Effector memory CD8-positive, alpha-beta T cell (primary cell): ENCODE measurements at places on chromosomes 3 and 15.
A peak's percentile ranks its signal among the peaks of the same experiment; 100 is the strongest.

DNA sequence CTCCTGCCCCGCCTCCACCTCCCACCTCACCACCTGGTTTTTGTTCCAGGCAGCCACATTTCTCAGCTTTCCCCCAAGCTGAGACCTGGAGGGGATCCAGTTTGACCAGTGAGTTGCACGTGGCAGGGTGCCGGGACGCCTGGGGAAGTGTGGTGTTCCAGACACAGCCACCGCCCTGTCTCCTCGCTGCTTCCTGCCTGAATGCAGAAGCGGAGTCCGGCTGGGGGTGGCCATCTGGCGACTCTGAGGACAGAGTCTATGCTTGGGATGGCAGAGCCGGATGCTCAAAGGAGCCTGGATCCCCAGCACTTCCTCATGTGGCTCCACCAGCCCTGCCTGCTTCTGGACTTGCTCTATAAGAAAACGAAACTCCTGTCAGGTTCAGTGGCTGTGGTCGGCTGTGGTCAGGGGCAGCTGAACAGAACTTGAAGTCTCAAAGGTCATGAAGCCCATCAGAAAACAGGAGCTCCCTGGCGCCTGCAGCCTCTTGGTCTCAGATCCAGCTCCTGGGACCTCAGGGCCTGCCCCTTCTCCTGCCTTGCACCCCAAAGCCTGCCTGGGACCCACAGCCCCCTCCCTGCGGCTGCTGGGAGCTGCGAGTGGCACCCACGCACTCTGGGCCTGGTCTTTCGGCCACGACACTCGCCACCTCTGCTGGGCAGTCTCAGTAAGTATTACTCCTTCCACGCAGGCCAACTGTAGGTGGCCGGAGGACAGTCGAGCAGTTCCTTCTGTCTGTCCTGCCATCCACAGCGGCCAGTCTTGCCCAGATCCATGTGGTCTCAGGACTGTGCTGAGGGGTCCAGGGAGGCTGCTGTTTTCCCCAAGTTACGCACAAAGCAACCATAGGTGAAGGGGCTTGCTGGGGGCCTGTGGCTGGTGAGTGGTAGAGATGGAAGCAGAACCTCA lies 112.8 kb upstream of the MEF2A start:
- DNase-seq = no peak

GRCh38 chr3:87179642-87180041 lies 47.5 kb upstream of the CHMP2B start:
- no peak for DNase-seq

DNA sequence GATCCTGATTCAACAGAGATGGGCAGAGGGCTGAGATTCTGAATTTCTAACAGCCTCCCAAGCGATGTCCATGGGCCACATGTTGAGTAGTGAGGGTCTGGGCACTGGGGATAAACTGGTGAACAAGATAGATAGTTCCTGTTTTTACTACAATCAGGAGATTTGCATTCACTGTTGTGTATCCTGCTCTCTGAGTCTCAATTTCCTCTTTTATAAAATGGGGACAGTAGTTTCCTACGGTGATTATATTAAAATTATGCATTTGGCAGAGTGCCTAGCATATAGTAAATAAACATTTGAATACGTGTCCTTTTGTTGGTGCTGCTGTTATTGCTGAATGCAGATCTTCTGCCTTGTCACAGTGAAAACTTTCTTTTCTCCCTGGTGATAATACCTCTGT lies 102.5 kb downstream of the MYH15 start:
- DNase-seq = no peak

- DNase-seq = no peak
Observed at GRCh38 chr3:150411106-150411460, 3.0 kb downstream of the TSC22D2 start.

DNA sequence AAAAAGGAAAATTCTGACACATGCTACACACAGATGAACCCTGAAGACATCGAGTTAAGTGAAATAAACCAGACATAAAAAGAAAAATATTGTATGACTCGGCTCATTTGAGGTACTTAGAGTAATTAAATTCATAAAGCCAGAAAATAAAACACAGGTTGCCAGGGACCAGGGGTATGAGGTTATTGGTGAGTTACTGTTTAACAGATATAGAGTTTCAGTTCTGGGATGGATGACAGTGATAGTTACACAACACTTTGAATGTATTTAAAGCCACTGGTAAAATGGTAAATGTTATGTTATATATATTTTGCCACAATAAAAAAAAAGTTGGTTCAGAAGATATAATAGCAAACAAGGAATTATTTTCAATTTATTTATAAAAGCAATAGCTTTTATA lies 436.1 kb upstream of the WNT5A start:
- DNase-seq = no peak

- DNase-seq = peak; percentile 49
Observed at GRCh38 chr3:33030802-33031201, 66.1 kb downstream of the GLB1 start.

DNA sequence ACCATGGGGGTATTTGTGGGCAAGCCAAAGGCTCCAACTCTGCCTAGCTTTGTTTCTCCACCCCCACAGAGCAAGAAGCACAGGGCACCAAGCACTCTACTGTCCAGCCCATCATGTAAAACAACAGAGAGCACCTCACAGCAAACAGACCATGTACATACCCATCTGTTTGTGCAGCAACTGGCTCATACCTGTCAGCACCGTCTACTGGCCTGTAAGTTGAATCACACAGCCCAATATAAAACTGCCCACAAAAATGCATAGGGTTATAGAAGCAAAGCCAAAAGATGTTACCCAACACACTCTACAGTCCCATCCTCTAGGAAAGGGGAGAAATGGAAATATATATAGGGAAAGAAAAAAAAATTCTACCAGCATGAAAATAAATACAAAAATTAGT lies 139.7 kb upstream of the CPNE4 start:
- no peak for DNase-seq

DNA sequence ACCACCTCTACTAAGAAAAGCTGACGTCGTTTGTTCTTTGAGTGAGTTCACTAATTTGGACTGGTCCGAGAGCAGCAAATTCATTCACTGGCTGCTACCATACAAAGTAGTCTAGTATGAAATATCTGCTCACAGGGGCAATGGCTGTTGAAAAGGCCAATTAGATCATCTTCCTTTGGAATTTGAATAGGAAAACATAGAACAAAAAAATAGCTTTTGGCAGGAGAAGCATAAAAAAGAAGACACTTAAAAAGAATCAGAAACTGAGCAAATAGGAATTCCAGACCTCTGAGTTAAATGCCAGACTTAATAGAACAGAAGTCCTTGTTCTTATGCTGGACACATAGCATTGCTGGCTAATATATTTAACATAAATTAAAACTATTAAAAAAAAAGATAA lies 159.3 kb downstream of the IL1RAP start:
- no peak for DNase-seq
